ENCODE measurements at places on chromosomes 5 and 9.

DNA sequence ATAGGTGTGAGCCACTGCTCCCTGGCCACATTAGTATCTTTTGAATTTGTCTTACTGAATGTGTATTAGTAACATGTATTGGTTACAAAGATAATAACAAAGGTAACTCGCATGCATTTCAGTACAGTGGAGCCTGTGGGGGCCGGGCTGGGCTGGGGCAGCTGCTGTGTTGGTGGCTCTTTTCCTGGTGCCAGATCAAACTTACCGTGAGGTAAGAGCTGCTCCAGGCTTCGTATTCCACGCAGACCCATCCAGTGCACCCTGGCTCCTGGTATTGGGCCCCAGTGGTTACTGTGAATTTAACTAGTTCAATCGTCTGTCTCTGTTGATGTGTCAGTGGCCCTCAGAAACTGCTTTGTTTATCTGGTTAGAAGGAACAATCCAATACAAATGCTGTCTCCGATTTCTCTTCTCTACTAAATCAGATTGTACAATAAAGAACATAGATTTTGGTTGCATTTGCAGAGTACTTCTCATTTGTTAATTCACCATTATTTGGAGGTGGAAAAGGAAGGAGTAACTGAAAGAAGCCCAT, 15.6 kb downstream of the PRRC2B start:
- no peak for DNase-seq

DNA sequence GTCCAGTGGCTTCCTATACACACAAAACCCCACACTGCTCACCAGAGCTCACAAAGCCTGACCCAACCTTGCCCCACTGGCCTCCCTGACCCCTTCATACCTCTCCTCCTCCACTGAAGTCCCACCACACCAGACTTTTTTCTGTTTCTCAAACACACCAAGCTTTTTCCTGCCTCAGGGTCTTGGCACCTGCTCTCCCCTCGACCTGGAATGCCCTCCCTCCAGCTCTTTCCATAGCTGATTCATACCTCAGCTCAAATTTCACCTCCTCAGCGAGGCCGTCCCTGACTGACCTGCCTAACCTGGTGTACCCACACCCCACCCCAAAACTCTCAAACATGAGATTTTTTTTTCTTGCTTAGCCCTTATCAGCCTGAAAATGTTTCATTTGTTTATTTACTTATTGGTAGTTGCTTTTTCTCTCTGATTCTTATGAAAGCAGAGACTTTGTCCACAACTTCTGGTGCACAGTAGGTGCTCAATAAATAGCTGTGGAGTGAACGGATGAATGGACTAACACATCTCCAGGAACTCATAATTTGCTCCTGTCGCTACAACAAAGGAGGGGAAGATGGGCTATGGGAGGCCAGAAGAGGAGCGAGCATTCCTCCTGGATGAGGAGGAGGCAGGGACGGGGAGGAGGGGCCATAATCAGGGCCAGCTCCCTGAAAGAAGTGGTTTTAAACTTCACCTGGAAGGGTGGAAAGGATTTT, 84.3 kb downstream of the SH3TC2 start:
- no peak for DNase-seq

- DNase-seq, result no peak
These were observed 89.1 kb upstream of the OTULINL start for GRCh38 chr5:14492331-14492964.

DNA sequence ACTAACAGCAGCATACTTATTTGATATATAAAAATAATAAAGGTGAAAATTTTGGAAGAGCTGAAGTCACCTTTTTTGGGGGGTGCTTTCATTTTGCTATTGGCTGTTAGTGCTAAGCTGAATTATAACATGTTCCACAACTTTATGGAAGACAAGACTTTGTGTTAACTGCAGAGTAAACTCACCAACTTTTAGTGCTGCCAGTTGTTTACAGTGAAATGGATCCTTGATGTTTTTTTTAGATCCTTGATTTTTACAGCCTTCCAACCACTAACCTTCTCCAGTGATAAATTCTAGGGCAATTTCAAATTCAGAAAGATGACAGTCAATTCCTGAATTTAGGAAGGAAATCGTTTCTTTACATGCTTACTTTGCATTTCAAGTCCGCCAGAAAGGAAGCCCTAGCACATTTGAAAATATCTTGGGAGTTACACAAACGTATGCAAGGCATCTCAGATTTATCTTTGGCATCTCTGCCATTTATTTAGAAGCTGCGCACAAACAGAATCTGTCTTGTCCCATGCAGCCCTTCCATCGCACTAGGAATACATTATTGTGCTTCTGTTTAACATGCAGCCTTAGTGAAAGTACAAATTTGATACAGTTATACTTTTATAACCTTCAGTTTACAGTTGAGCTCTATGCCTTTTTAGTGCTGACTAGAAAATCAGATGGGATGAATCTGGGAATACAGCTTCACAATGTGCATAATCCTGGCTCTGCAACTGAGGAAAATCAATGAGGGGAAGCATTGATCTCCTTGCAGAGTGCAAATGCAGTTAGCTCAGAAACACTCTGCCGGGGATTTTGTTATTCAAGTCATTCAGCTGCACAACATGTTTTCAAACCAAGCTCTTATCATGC, 142.4 kb upstream of the ZNF608 start:
- no peak for DNase-seq

DNA sequence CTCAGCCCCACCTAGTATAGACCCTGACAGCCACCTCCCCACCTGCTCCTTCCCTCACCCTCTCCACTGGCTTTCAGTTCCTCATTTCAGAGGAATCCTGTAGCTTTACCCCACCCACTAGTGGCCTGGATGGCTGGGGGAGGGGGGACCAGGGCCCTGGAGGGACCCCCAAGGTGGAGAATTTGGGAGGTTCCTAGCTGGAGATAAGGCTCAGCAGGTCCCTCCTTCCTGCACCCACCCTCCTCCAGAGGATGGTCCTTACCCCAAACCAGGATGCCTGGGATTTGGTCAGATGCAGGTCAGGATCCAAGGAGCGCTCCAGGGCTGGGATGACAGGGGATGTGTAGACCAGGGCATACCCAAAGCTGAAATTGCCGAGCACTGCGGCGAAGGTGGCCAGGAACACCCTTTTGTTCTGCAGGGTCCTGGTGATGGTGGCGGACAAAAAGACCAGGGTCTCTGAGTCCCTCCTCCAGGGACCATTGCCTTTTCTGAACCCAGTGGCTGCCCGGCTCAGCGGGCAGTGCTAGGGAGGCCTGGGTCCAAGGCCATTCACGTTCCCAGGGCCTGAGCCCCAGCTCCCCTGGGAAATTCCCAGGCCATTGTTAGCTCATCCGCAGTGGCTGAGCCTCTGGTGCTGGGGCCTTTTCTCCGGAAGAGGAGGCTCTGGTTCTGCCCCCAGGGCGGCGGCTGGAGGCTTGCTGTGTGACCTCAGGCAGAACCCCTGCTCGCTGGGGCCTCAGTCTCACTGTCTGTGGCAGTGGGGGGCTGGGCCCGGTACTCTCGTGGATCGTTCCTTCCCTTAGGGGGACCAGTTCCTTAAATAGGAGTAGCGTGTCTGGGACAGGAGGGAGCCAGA, 678 bp downstream of the SLC2A6 start:
- no peak for DNase-seq

DNA sequence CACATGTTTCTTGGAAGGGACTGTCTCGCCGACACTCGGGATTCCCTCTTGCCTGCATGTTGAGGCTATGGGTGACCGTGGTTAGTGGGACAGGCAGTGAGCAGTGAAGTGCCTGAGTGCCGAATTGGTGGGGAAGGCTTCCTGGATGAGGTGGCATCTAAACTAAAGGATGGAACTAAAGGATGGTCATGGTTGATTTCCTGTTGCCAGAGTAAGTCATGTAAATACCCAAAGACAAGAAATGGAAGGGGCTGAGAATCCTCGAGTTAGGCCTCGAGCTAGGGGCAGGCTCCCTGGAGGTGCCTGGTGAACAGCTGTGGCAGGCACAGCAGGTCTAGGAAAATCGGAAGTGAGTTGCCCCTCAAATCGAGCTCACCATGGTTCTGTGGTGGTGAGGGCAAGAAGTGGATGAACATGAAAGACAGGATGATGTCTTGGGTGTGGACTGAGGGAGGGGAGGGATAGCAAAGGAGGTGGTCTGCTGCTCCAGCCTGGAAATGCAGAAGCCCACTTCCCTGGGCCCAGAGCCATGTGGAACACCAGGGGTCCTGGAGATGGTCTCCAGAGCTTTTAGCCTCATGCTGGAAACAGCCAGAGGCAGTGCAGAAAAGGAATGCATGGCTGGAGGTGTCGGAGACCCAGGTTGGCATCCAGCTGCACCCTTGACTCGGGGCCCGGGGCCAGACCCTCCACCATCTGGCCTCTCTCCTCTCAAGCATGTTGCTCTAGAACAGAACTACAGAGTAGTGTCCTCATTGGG, 12.2 kb downstream of the CD74 start:
- DNase-seq, result no peak

GRCh38 chr9:34408173-34408572, 31.5 kb upstream of the MYORG start:
- no peak for DNase-seq

- no peak for DNase-seq
These were observed 241.9 kb downstream of the SAXO1 start for GRCh38 chr9:18791074-18791473.

- DNase-seq, result no peak
These were observed 28.7 kb downstream of the ISL1 start for GRCh38 chr5:51411921-51412325.

- no peak for DNase-seq
These were observed 42.7 kb downstream of the SCGB3A1 start for GRCh38 chr5:180548563-180548962.

DNA sequence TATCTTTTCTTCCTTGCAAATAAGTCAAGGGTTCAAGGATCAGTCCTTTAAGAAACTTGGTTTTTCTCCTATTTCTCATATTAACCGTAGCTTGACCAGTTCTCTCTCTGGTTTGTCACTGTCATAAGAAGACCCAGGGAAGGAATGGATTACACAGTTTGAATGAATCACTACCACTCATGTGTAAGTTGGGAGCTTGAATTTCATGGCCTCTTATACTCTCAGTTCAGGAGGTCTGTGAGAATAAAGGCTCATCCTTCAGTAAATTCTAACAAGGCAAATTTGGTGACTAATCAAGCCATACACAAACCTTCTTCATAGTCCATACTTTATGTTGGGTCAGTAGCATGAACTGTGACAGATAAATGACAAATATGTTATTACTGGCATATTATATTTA, 323.1 kb upstream of the ACTBL2 start:
- DNase-seq, result no peak

DNA sequence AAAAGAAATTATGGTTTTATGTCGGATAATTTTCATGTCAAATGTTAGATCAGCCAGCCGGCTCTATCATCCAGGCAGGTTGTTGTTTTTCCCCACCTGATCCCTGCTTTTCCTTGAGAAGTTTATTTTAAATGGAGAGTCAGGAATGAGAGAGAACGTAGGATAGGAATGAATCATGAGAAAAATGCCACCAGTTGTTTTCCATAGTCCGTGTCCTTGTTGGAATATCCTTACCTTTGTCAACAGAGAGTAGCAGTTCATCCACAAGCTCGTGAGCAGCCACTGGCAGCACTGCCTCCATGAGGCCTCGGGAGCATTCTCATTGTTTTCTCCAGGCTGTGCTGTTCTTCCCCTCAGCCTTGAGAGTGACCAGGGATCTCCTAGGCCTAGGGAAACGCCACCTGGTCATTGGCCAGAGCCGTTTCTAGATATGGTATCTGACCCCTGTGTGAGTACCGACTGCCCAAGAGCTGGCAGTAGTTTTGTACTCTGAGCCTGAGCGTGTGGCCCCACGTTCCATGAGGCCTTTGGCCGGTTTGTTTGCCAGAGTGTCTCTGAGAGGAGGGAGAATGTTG, 293.3 kb downstream of the FANCC start:
- no peak for DNase-seq

DNA sequence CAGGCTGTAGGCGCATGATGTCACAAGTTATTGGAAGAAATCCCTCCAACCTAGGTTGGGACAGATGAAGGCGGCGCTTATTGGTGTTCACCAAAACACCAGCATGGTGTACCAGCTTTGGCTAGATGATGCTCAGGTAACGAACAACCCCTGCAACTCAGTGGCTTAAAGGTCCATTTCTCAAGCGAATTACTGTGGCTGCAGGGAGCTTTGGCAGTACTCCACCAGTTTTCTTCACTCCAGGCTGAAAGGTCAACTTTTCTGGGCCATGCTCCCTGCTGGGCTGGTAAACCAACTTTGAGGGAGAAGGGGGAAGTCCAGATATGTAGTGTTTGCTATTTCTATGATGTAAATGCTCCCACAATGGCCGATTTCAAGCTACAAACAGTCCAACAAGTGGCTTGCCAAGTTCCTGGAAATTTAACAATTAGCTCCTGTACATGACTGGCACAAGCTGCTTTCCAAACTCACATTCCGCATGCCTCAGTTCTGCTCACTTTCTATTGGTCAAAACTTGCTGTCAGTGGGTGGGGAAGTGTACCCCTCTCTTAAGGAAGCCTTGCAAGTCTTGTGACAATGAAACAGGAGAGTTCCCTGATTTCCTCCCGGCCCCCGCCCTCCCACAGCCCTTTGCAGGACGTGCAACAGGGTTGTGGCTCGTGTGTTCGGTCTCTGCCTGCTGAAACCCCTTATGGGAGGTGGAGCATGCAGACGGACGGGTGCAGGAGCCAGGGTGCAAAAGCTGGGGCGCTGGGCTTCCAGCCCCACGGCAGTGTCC, 588 bp upstream of the ZBED3 start:
- DNase-seq, result no peak

DNA sequence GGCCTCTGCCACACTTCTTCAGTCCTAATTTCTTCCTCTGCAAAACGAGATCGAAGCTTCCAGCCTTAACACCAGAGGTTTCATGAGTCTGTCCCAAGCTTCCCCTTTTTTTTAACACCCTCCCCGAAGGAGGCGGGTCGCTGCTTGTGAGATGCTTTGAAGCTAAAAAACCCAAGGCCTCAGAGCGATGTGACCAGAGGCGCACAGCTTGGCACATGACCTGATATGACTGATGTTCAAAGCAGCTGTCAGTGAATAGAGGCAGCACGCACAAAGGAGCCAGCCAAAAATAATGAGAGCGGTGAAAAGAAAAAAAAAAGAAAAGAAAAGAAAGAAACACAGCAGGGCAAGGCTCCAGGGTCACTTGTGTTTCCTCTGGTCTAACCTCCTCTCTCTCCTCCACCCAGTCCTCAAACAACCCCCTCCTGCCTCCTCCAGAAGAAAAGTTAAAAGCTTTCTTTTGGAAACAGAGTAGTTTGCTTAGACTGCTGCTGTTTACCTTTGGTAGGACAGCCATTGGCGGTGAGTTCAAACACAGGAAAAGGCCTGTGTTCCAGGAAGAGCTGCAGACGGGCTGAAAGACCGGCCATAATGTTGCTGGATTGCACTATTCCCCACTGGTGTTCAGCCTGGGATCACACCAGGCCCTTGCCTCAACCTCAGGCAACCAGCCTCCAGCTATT, 10.9 kb upstream of the ZNF366 start:
- DNase-seq, result no peak

All from NCI-H1092 (cell line).